ENCODE measurements at places on chromosomes 7 and 10.

DNA sequence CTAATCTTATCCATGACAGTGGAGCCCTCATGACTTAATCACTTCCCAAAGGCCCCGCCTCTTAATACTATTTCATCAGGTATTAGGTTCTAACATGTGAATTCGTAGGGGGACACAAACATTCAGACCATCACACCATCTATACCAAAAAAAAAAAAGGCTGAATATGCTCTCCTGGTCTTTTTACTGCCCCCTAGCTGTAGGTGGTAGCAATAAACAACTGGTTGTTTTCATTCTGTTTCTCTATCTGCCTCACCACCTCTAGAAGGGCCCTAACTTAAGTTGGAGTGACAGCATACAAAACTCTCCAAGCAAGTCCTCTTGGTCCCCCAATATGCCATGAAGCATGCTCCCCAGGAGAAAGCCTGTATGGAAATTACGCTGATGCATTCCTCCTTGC is 94.1 kb downstream of the GRM8 start:
- peak; percentile 8 for DNase-seq

DNA sequence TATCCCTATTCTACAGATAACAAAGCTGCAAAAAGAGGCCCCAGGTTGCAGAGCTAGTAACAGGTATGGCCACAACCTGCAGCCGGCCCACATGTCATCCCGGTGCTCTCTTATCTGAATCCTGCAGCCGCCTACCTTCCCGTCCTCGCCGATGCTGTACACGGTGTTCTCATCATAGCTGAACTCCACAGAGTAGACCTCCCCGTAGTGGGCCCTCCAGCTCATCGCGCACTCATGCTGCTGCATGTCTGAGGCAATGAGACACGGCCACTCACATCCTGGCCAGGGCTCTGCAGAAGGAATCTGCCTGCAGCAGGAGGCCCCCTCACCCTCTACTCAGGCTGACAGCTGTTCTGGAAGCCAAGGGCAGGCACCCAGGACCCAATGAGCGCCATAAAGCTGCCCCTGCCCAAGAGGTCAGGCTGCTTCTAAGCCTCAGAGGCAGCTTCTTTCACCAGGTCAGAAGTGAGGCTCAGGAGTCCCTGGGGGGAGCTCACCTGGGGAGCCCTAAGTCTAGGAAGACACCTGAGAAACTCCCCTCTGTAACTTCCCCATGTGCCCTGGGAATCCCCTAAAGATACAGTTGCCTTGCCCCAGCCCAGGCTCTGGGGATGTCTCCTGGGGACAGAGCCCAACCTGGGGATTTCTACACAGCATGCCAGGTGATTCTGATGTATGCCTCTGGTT is 17.9 kb upstream of the CYREN start:
- DNase-seq: no peak

GRCh38 chr10:133293810-133294119 is 14.9 kb downstream of the TUBGCP2 start:
- no peak for DNase-seq

GRCh38 chr7:4028221-4028620 is 653.9 kb upstream of the FOXK1 start:
- DNase-seq: no peak

DNA sequence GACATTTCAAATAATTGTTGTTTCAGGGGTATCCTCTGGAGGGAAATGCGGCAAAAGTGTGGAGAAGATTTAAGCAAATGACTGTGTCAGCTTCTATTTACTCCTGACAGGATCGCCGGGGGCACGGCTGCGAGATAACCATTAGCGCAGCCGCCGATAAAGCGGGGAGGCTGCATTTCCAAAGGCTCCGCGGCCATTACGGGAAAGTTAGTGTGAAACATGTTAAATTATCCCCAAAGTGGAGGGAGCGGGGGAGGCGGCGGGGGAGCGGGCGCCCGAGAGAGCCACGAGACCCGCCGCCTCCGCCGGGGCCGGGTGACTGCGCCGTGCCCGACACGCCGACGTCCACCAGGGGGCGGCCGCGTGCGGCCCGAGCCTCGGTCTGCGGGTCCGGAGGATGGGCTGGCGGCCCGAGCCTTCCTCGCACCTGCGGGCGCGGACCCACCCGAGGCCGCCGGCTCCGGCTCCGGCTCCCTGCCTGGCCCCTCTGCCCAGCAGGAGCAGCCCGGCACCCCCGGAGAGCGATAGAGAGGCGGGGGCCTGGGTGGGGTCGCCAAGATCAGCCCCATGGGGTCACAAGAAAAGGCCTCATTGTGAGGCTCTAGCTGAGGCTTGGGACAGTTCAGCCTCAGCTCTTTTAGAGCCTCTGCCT is 74.4 kb upstream of the PAX2 start:
- no peak for DNase-seq

DNA sequence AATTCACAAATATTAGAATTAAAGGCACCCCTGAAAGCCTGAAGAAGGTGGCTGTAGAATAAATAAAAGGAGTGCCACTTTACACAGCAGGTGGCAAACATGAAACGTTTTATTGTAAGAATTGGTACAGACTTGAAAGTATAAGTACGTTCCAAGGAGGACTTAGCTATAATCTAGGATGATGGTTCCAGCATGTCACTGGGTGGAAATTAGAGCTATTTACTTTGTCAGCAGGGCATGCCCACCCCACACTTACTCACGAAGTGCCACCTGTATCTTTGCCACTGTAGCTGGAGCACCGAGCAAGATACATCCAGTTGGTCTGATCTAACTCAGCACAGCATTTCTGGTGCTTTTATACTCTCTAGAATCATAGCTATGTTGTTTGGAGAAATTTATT is 97.8 kb downstream of the GRM8 start:
- no peak for DNase-seq

DNA sequence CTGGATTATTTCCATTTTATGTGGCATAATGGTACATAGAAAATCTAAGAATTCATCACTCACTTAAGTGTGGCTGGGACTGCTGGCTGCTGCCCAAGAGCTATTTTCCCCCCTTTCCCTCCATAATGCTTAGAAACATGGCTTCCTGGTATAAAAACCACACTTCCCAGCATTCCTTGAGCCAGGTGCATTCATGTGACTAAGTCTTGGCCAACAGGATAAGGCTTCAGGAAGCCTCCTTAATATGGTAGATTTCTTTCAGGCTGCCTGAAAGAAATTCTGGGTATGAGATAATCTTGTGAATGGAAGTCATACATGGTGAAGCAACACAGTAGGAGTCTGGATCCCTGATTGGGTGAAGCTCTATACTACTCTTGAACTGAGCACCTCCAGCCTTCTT is 178.0 kb downstream of the JAZF1 start:
- DNase-seq: peak; percentile 32

- no peak for DNase-seq
Measured at GRCh38 chr7:5359344-5359743, 64.3 kb downstream of the TNRC18 start.

DNA sequence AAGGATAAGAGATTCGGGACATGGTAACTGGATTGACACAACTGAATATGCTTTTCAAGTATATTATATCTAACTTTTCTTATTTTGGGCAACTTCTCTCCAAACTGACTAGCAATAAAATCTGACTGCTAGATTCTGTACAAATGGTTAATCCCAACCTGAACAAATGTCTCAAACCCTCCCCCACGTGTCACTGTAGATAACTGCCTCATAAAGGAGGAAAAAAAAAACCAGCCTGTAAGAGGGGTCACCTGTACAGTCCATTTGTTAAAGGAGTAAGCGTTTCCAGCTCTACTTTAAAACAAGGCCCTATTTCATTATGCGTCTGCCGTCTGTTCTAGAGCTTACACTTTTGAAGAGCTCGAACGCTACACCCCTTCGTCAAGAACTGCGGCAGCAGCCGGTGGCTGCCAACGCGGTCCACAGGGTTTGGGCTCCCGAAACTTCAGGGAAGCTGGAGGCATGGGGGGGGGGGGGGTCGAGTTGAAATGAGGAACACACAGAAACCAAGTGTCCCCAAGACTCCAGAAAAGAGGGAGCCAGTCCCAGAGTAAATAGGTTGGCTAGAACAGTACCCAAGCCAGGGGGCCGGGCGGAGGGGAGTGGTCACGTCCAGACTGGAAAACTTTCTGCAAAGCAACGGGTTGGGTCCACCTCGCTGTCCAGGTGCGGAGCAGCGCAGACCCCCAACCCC is 492 bp downstream of the COG5 start:
- DNase-seq: peak; percentile 61

Measured in M059J (cell line).